ENCODE measurements at places on chromosomes 4 and X. TPM values are rescaled to one million over a fixed set of nuclear protein-coding genes. Genes with fewer than 3 reads are reported as not detected.

Gene MPP1
- 40.1 TPM for total RNA-seq

DNA sequence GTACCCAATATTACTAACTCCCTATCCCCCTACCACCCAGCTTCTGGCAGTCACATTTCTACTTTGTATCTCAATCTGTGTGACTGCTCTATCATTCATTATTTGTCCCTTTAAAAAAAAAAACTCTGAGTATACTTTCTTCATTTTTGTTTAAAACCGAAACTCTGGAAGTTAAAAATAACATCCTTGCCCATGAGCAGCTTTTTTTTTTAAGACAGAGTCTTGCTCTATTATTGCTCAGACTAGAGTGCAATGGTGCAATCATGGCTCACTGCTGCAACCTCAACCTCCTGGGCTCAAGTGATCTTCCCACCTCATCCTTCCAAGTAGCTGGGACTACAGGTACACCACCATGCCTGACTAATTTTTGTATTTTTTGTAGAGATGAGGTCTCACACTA, 15.8 kb downstream of the UBE2K start:
- no peak for DNase-seq
- no peaks in the 10 kb centered on the region for H3K4me1 ChIP-seq
- no peak overlapping the region for H3K4me3 ChIP-seq
- no peaks in the 10 kb centered on the region for H3K27me3 ChIP-seq

- DNase-seq: no peak
- no peaks in the 10 kb centered on the region for H3K36me3 ChIP-seq
- no peaks in the 10 kb centered on the region for H3K27me3 ChIP-seq
- H3K27ac ChIP-seq: no peak overlapping the region
- H3K4me1 ChIP-seq: no peaks in the 10 kb centered on the region
Observed at GRCh38 chrX:20743046-20743445, 476.3 kb upstream of the RPS6KA3 start.

DNA sequence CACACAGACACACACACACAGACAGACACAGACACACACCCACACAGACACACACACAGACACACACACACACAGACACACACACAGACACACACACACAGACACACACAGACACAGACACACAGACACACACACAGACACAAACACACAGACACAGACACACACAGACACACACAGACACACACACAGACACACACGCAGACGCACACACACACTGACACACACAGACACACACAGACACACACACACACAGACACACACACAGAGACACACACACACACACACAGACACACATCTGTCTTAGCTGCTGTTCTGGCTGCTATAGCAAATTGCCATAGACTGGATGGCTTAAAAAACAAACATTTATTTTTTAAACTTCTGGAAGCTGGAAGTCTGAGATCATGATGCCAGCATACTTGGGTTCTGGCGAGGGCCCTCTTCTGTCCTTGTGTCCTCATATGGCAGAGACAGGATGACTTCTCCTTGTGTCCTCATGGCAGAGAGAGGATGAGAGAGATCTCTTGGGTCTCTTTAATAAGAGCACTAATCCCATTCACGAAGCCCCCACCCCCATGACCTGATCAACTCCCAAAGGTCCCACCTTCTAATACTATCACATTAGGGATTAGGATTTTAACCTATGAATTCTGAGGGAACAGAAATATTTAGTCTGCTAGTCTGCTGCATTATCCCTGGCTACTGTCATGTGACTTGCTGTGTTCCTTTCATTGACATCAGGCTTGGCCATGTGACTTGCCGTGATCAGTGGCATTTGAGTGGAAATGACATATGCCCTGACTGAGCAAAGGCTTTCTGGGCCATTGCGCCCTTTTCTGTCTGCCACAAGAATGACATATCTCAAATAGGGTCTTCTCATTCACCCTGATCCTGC, 32.7 kb upstream of the RASGEF1B start:
- no peaks in the 10 kb centered on the region for H3K27me3 ChIP-seq
- no peaks in the 10 kb centered on the region for H3K36me3 ChIP-seq
- H3K27ac ChIP-seq: no peak overlapping the region
- no peak for DNase-seq
